ENCODE measurements at places on chromosomes 2 and 18.
A peak's percentile ranks its signal among the peaks of the same experiment; 100 is the strongest.

GRCh38 chr2:33909945-33910695, 311.0 kb upstream of the FAM98A start:
- no peak for DNase-seq

DNA sequence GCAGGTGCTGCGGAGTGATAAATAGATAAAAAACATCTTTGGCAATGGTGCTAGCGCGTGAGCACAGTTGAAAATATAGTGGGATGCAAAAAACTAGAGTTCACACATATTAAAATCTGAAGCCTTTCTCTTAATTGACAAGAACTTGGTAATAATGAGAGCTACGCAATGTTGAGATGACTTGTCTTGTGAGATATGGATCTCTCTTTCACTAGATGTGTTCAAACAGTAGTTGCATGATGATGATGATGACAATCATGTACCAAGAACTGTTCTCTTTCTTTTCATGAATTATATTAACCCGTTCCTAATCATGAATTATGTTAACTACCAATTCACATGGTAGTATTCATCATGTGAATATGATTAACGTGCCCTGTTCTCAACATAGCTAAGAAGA, 81.1 kb downstream of the DYNAP start:
- no peak for DNase-seq

GRCh38 chr2:212732860-212733259, 194.3 kb upstream of the ERBB4 start:
- DNase-seq = no peak

DNA sequence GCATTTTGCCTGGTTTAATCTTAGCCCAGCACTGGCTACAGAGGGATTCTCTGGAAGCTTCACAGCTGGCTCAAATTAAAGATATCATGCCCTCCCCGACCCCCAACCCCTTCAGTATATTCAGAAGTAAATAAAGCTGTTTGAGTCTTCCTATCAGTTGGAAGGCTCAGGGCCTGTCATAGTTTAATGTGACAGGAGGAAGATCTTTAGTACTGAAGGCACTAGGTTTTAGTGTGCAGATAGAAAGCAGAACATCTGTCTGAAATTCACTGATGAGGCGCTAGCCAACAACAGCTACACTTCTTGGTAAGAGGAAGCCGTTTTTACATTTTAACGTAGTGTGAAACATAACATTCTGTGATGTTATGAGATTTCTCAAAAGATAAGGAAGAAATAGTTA, 969.1 kb upstream of the CDH2 start:
- peak; percentile 10 for DNase-seq

DNA sequence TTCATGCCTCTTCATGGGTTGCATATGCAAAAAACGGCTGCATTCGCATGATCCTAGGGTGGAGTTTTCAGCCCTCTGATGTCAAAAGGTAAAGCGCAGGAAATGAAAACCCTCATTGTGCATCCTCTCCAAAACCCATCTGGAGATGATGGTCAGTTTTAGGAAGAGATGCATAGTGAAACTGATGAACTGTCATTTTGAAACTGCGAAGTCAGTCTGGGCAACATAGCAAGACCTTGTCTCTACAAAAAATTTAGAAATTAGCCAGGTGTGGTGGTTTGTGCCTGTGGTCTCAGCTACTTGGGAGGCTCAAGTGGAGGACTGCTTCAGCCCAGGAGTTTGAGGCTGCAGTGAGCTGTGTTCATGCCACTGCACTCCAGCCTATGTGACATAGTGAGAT, 2.5 kb upstream of the TTLL4 start:
- DNase-seq = no peak

DNA sequence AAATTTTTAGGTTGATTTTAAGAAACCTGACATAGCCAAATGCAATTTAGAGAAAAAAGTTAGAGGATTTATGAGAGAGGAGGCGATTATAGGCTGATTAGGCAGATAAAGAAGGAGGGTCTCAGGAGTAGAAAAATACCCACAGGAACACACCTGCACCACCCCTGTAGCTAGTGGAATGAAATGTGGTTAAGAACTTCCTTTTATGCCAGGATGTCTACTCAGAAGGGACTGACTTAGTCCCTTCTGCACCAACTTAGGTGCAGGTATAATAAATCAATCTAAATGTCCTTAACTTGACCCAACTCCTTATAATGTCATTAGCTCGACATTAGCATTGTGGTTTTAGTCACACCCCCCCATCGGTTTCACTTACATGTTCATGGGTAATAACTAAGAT, 1274.5 kb upstream of the TMEFF2 start:
- no peak for DNase-seq

- DNase-seq = no peak
Measured at GRCh38 chr2:230202430-230203109, 17.2 kb downstream of the SP110 start.

DNA sequence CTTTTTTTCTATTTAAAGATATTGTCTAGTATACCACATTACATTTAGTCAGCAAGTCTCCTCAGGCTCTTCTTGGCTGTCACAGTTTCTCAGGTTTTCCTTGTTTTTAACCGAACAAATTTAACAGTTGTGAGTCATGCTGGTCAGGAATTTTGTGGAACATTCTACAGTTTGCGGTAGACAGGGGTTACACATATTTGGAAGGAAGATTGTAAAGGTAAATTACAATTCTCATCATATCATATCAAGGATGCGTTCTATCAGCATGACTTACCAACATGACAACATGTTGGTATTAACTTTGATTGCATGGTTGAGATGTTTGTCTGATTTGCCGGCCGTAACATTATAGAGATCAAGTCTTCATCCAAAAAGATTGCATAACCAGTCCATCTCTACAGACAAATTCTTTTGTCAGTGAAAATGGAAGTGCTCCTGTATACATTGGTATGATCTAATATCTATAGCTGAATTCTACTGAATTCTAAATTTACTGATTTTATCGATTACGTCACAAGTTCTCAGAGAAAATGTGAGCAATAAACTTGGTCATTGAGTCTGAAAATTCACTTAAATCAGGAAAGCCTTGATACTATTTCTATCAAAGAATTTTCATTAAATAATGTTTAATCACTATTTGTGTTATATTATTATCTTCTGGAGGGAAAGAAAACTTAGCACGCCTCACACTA, 664.4 kb upstream of the SLC8A1 start:
- DNase-seq = no peak

DNA sequence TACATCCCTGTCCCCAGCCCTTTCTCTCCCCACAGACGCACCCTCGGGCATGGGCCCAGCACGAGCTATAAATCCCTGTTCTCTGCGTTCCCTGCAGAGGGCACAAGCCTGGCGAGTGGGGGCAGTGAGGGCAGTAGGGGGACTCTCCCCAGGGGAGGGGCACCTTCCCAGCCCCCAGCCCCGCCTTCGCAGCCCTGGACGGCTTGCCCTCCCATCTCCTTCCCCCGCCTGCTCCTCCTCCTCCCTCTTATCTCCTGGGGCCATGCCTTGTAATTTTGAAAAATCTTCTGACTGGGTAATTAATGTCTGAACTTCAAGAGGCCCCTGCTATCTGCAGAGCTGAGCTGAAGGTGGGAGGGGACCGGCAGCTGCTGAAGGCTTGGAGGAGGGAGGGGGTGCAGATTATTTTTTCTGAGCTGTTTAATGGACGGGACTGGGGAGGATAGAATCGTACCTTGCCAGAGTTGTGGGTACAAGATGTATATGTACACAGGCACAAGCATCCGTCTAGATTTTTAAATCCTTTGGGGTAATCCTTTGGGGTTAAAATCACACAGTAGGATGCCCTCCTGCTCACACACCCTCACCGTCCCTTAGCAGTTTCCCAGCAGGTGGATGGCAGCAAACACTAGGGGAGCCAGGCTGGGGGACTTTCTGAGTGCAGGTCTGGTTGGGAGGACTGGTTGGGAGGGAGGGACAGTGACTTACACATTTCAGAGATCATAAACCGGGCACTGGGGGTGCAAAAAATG, 121.9 kb downstream of the SMAD7 start:
- no peak for DNase-seq

DNA sequence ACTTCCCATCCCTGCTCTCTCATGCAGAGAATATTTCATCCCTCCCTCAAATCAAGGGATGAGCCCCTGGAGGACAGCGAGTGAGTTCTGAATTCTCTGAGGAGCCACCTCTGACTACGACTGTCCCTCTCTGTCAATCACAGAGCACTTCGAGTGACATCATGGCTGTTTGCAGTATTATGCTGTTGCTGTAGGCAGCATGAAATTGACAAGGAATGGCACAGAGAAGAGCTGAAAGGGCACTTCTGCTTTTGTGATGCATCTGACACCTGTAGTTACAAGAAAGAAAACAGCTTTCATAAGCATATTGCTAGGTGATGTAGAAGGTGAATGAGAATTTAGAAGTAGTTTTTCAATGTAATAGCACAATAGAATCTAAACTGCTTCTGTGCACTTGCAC, 166.9 kb downstream of the ARHGAP15 start:
- no peak for DNase-seq

GRCh38 chr2:121564905-121565304, 34.2 kb downstream of the RNU4ATAC start:
- DNase-seq = no peak

DNA sequence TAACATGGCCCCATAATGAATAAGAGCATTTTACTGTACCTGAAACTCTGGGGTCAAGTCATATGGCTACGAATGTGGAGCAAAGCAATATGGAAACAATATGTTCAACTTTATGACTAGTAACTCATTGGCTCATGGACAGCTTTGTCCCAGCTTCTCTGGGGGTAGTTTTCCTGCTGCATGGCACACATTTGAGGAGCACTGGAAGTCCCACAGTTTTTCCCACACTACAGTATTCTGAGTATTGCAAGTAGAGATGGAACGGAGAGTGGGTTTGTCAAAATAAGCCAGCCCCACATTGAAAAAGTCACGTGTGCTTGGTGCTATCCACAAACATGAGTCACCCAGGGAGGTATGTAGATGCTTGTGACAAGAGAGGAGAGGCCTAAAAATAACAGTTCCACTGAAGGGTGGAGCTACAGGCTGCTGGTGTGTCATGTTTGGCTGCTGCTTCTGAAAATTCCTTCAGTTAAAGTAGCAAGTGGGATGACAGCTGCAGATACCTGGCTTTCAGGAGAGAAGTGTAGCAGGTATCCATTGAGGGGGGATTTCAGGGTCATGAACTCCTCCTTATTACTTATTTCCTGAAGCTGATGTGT, 48.2 kb upstream of the CTAGE1 start:
- no peak for DNase-seq

- peak; percentile 58 for DNase-seq
Measured at GRCh38 chr2:225041851-225042799, at the start of gene DOCK10. DOCK10 (minus strand) TSS chr2:225042468; CDS start chr2:225042374, 94 bp downstream.

DNA sequence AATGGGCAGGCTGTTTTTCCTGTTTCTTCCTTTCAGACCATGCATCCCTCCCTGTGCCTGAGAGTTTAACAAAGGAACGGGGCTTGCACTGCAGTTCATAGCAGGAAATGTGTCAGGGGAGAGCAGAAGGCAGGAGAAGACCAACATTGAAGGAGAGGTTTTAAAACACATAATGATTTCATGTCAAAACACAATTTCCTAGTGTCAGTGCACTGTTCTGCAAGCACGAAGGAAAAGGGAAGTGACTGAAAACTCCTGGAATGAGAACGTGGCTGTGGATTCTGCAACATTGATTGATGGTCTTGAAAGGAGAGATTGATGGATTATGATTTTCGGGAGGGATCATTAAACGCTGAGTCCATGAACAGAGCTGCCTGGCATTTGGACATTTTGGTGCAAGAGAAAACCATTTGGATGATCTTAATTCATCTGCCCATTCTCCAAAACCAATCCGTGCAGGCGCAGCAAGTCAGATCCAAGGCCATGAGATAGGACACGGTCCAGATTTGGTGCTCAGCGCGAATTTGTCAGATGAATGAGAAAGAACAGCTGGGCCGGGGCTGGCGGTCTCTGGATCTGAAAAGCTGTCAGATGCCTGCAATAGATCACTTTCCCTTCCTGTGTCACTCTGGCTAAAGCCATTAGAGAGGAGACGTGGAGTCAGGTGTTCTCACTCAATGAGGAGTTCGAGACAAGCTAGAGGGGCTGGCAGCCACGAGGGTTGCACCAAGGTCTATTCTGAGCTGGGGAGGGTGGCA, 38.4 kb downstream of the C1QL2 start:
- DNase-seq = peak; percentile 36

DNA sequence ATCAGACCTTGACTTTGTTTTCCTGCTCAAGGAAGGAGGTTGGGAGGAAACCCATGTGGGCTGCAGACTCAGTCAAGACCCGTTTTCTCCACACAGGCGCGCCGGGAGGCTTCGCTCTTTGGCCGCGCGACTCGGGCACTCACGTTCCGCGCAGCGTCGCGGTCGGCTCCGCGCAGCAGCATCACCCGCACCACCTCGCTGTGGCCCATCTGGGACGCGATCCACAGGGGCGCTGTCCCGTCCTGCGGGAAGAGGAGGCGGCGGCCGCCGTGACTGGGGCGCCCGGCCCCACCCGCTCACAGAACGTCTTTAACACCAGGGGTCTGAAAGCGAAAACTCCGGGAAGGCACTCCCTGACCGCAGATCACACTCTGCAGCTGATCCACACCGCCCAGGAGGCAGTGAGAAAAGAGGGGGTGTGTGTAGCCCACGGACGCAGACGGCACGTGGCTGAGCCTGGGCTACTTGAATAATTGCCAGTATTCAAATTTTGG, 33.1 kb upstream of the NPC1 start:
- peak; percentile 43 for DNase-seq

- DNase-seq = no peak
Measured at GRCh38 chr18:10249801-10250200, 204.6 kb upstream of the APCDD1 start.

DNA sequence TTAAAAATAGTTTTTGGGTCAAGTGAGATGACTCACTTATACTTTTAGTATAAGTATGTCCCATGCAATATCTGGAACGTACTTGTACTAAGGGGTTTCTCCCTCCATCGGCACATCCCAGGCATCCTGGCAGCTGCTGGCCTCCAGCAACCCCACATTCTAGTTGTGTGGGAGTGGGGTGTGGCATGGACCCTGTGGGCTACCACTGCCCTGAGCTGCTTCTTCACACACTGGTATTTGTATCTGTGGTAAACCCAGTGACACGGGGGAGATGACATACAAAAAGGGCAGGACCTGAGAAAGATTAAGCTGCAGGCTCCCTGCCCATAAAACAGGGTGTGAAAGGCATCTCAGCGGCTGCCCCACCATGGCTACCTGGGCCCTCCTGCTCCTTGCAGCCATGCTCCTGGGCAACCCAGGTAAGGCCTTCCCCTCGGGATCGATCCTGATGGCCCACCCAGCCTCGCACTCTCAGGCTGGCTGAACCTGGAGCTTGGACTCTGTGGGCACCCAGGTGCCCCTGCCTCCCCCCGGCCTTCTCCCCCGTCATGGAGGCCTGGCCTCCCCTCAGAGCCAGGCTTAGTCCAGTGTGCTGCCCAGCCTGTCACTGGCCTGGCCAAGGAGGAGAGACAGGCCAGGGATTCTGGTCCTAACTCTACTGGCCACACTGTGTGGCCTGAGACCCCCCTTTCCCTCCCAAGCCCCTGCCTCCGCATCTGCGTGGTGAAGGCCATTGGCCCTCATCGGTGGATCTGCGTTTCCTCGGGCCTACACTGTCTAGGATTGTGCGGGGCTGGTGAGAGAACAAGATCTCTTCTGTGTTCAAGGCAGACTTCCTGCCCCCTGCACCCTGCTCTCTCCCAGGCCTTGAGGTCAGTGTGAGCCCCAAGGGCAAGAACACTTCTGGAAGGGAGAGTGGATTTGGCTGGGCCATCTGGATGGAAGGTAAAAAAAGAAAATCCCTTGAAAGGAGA, at the start of gene GNLY:
TSS of gene GNLY (plus strand) at position 307 of the 974 bp plus-strand sequence. CDS start at position 368, 61 bp downstream.
- no peak for DNase-seq

- DNase-seq = no peak
Measured at GRCh38 chr2:126302043-126302442, 353.9 kb upstream of the GYPC start.

- DNase-seq = peak; percentile 44
Measured at GRCh38 chr2:127394492-127394891, 6.7 kb upstream of the MAP3K2 start.

- DNase-seq = no peak
Measured at GRCh38 chr2:120302301-120302700, 43.6 kb upstream of the INHBB start.
